Activated CD4-positive, alpha-beta T cell treated with anti-CD3 and anti-CD28 coated beads, Interleukin-2, amount 50 U/mL, for 24 hours (primary cell): ENCODE measurements at places on chromosomes 3 and 15.

- DNase-seq, result no peak
Measured at GRCh38 chr3:14415501-14415900, 13.1 kb downstream of the SLC6A6 start.

GRCh38 chr15:56320861-56321260 lies 44.4 kb upstream of the TEX9 start:
- DNase-seq, result no peak

DNA sequence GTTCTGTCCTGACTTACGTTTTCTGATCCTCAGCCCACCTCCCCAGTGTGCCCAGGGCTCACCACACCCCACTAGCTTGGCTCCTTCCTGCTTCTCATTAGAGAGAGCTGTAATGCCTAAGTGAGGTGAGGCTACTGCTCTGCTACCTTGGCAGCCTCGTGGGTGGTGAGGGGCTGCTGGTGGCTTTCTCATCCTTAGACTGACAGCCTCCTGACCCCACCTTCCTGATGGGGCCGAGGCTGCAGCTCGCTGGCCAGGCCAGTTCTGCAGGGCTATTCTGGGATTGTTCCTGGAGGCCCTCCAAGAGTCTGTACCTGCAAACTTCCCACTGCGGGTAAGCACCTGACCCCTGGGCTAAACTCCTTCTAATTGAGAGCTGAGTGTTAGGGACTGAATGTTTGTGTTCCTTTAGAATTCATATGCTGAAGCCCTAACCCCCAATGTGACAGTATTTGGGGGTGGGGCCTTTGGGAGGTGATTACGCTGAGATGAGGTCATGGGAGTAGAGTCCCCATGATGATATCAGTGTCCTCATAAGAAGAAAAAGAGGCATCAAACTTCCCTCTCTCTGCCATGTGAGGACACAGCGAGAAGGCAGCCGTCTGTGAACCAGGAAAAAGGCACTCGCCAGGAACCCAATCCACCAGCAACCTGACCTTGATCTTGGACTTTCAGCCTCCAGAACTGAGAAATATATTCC lies 38.1 kb upstream of the IQSEC1 start:
- no peak for DNase-seq

DNA sequence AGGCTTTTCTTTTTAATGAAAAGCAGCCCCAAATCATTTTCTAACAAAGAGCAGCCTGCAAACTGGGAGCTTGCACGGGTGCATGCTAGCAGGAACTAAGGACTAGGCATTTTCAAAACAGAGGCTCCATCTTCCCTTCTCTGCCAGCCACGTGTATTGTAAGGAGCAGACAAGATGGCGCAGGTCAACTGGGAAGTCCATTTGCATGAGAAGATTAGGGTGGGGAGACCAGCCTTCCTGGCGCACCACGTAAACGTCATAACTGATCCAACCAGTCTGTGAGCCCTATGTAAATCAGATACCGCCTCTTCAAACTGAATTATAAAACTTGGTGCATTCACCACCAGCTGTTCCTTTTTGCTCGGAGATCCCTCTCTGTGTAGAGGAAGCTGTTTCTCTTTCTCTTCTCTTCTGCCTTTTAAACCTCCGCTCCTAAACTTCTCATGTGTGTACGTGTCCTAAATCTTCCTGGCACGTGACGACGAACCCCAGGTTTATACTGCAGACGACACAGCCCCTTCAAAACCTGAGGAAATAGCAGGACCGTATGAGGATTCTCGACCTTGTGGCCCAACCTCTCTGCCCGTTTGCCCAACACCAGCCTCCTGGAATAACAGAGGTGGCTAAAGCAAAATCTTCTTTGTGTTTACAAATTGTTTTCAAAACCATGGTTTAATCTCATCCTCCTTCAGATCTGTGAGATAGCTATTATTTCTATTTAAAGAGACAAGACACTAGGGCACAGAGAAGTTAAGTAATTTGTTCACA lies 26.4 kb upstream of the SLC30A4 start:
- no peak for DNase-seq

- no peak for DNase-seq
Measured at GRCh38 chr3:14289590-14290461, 111.2 kb downstream of the LSM3 start.

GRCh38 chr15:74336061-74337005 lies 31.1 kb downstream of the CYP11A1 start:
- no peak for DNase-seq

DNA sequence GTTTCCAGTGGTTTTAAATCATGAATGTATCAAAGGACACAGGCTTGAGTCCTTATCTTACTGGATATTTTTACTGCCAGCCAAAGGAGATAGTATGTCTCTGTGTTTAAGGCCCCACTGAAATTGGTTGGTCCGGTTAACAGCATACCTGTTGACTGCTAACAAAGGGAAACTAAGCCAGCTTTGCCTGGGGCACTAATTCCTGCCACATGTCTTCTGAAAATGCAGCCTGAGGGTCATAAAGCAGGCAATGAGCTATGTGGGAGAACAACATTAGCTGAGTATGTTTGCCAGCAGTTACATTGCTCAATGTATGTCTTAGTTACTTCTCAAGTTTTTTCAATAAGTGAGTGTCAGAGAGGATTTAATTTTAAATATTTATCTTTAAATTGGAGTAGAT lies 12.4 kb downstream of the PLS1 start:
- no peak for DNase-seq

DNA sequence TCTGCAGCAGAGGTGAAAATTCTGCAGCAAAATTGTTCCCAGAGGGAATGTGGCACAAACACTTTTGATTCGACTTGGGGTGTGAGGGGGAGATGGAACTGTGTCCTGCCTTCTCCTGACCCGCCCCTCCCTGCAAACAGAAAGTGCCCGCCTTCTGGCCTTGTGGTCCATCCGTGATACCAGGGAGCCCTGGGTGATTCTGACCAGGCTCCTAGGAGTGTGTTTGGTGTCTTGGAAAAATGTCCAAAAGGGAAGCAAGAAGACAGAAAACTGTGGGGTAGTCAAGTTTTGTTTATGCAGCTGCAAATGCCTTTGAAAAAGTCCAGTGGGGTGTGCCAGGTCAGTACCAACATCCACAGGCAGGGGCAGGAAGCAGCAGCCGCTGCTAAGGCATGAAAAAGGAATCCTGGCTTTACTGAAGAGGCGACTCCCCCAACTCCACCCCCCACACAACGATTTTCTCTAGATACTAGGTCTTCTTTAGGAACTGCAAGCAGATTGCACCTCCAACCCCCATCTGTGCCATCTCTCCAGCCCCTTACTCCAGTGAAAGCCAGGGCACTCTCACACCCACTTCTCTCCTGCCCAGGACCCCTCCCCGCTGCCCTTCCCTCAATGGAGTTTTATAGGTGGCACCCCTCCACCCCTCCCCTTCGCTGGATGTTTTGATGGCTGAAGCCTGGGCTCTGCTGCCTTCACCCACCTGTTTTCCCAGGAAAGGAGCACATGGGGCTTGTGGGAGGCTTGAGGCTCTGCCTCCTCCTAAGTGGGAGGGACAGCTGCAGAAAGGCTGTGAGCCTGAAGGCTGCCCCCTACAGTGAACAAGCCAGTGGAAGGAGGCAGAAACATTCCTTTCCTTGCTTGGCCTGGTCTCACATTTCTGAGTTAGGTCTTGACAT lies 82.4 kb upstream of the HERC1 start:
- no peak for DNase-seq

GRCh38 chr15:75025107-75025506 lies 1.7 kb downstream of the PPCDC start:
- no peak for DNase-seq
